ENCODE measurements at places on chromosomes 12 and 14.

- no peak for DNase-seq
Measured at GRCh38 chr14:101228949-101229541, 325.5 kb upstream of the RTL1 start.

- DNase-seq, result no peak
Measured at GRCh38 chr14:71478542-71478941, 453.7 kb upstream of the RGS6 start.

DNA sequence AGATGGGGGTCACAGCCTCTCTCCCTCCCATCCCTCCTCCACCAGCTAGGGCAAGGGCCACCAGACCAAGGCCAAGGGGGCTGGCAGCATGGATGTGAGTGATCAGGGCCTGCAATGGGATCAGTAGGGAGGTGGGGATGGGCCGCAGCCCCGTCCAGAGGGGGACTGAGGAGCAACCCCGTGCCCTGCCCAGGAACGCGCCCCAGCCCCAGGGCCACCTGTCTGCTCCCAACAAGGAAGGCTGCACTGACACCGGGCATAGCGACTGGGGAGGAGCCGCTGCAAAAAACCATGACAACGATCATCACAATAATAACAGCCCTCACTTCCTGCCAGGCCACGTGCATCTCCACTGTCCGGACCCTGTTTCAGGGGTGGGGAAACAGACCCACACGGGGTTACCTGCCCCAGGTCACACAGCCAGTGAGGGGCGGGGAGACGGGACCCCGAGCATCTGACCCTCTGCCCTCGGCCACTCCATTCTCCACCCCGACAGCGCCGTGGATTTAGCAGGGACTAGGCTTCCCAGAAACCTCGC lies 24.3 kb downstream of the NCOR2 start:
- no peak for DNase-seq

GRCh38 chr14:53670701-53671100 lies 285.9 kb downstream of the BMP4 start:
- DNase-seq, result no peak

DNA sequence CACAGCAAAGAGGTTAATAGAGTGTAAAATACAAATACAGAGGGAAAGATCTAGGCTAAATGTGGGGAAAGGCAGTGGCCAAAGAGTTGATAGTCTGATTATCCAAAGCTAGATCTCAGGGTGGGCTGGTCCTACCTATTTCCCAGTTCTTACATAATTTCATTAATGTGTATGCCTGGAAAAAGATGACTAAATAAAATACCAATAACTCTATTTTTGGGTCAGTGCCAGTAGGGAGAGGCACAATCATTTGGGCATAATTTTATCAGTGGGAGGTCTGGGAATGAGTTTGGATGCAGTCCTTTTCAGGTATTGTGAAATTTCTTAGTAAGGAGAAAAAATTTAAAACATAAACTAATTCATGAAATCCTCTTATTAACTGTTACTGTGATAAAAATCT lies 30.6 kb upstream of the CLEC14A start:
- no peak for DNase-seq

GRCh38 chr12:32249777-32250176 lies 143.1 kb downstream of the BICD1 start:
- no peak for DNase-seq

- no peak for DNase-seq
Measured at GRCh38 chr12:28378736-28379135, 188.5 kb downstream of the CCDC91 start.

DNA sequence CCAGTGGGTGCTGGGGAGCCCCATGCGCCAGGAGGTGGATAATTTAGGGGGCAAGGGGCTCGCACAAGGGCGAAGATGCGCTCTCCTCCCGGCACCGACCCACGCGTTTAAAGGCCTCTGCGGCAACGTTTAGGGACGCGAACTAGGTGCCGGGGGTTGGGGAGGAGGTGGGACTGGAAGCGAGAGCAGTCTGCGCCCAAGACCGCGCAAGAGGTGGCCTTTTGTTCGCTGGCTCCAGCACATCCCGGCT lies 1.3 kb downstream of the SLC38A1 start:
- peak; percentile 36 for DNase-seq
